ENCODE measurements at places on chromosomes 5 and 9. TPM values are rescaled to one million over a fixed set of nuclear protein-coding genes. Genes with fewer than 3 reads are reported as not detected.

The IL5 gene
- not detected for total RNA-seq

The AQP7 gene
- total RNA-seq: 0.25 TPM

The PRDM9 gene
- total RNA-seq: 0.02 TPM

The CCDC187 gene
- not detected for total RNA-seq

The PPP2CA gene
- total RNA-seq: 250 TPM

The SPAG8 gene
- 0.34 TPM for total RNA-seq

The IL3 gene
- not detected for total RNA-seq

The PCDHB6 gene
- total RNA-seq: 1.1 TPM

The TAF11L12 gene
- 0.14 TPM for total RNA-seq

The SCGB3A2 gene
- not detected for total RNA-seq

The SPINK4 gene
- total RNA-seq: not detected

The C9orf72 gene
- total RNA-seq: 3.3 TPM

The ACOT12 gene
- not detected for total RNA-seq

The LOX gene
- total RNA-seq: 1.4 TPM

The WWC1 gene
- total RNA-seq: 70.4 TPM

The PRUNE2 gene
- not detected for total RNA-seq

The STC2 gene
- total RNA-seq: 49.1 TPM

The TXNDC8 gene
- not detected for total RNA-seq

The FASTKD3 gene
- 14.6 TPM for total RNA-seq

The CCDC192 gene
- total RNA-seq: not detected

The RAI14 gene
- 54.2 TPM for total RNA-seq

The NIM1K gene
- 0.21 TPM for total RNA-seq

The OCLN gene
- total RNA-seq: 9.0 TPM

The TMOD1 gene
- total RNA-seq: 1.9 TPM

The FAM200C gene
- 1.8 TPM for total RNA-seq

The ARHGEF28 gene
- total RNA-seq: 11.6 TPM

The FAM221B gene
- not detected for total RNA-seq

The HACD4 gene
- total RNA-seq: 1.0 TPM

The PCA3 gene
- not detected for total RNA-seq

The TESK1 gene
- total RNA-seq: 28.1 TPM
